Dermis blood vessel endothelial cell (primary cell): ENCODE measurements at places on chromosomes 6 and 20. TPM values are rescaled to one million over a fixed set of nuclear protein-coding genes. Genes with fewer than 3 reads are reported as not detected.

DNA sequence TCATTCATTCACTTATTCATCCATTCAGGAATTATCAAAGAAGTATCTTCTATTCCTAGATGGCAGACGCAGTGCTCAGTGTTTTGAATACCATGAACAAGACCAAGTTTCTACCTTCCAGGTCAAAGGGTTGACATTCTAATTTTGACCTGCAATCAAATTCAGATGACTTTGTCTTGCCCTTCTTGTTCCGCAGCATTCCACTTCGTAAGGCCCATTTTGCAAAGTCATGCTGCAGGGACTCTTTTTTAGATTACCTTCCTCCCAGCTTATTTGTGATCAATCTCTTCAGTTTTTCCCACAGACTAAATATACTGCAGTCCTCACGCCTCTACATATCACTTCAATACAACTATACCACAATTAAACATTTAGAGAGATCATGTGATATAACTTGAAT is 7.1 kb upstream of the TAAR1 start:
- no peak for DNase-seq

- DNase-seq, result peak; percentile 73
Measured at GRCh38 chr6:2209226-2209809, 36.1 kb downstream of the GMDS start.

DNA sequence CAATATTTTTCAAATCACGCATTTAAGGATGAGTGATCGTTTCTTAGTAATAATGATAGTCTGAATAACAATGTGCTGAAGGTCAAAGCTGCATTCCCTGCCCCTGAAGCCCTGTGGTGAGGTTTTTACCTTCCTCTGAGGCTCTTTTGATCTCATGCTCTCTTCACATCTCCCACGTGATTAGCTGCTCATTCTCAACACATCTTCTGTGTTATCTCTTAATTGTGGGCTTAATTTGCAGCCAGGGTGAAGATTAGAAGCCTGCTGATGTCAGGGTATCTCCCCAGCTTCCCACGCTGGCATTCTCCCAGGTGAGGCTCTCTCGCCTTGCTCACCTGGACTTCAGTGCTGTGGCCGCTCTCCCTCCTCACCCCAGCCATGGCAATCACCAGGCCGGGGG is 109.7 kb upstream of the FOXQ1 start:
- no peak for DNase-seq

DNA sequence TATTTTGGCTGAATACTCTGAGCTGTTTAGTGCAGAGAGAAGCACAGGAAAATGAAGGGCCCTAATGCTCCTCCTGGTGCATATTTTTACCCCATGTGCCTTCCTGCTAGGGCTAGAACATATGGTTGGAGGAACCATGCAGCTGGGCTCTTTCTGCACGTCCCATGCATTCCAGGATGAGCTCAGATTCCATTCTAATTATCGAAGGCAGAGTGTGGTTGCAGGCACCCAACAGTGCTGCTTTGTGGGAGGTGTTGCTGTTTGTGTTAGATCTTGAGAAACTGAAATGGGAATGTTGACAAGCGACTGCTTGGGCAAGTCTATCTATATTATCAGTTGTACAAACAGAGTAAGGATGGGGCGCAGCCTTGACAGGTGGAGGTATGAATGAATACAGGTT is 419.5 kb downstream of the DHX35 start:
- no peak for DNase-seq

GRCh38 chr20:57071283-57071731 is 195.1 kb downstream of the BMP7 start:
- no peak for DNase-seq

- DNase-seq, result no peak
Measured at GRCh38 chr6:19024737-19025136, 637.6 kb downstream of the RNF144B start.

GRCh38 chr6:86256615-86257187 is 614.0 kb upstream of the SYNCRIP start:
- no peak for DNase-seq

DNA sequence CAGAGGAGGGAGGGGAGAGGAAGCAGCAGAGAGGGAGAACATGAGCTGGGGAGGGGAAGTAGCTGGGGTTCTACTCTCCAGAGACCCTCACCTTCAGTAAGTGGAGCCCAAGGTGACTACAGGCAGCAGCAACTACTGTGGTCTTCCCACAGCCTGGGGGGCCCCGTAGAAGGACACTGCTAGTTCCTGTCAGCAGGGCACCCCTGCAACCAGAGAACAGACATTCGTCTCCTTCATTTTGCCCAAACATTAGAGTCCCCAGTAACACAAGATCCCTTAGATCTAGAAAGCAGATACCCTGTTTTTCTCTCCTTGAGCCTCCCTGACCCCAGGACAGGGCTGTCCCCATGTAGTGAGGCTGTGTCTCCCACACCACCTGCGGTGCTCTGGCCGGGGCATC is 8.2 kb downstream of the GNMT start:
- no peak for DNase-seq

DNA sequence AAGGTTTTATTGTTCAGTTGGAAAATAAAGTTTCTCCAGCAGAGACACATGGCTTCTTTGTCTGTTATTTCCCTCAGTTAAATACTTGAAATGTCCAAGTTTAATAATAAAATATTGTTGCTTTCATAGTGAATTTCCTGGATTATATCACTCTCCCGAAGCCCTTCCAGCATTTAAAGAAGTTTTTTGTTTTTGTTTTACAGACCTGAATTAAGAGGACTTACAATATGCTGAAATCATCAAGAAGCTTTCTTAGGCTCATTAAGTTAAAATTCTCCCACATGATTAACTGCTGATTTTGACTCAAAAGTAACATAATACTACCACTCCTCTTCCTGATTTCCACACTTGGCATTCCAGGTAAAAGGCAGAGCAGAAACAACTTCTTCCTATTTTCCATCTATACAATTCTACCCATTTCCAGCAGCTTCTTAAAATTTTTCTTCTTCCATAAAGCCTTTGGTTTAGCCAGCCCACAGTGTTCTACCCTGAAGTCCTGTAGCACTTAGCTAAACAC is 35.8 kb downstream of the PDSS2 start:
- no peak for DNase-seq

- no peak for DNase-seq
Measured at GRCh38 chr20:14446446-14446845, 109.0 kb upstream of the FLRT3 start.

DNA sequence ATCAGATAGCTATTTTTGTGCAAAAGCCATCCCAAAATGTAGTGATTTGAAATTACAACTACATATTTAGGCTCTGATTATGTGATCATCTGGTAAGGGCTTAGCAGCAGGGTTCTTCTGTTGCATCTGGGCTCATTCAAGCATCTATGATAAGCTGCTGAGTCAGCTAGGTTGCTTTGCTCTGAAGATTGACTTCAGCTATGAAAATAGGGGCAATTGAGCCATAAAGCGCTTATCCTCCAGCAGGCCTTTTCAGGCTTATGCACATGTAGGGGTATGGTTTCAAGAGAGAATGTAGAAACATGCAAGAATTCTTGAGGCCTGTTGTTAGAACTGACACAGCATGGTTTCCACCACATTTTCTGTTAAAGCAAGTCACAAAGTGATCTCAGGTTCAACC is 114.1 kb downstream of the PLCB1 start:
- no peak for DNase-seq

- no peak for DNase-seq
Measured at GRCh38 chr6:79656134-79656533, 25.0 kb downstream of the SH3BGRL2 start.

- DNase-seq, result no peak
Measured at GRCh38 chr20:36482044-36482473, 59.3 kb upstream of the MYL9 start.

DNA sequence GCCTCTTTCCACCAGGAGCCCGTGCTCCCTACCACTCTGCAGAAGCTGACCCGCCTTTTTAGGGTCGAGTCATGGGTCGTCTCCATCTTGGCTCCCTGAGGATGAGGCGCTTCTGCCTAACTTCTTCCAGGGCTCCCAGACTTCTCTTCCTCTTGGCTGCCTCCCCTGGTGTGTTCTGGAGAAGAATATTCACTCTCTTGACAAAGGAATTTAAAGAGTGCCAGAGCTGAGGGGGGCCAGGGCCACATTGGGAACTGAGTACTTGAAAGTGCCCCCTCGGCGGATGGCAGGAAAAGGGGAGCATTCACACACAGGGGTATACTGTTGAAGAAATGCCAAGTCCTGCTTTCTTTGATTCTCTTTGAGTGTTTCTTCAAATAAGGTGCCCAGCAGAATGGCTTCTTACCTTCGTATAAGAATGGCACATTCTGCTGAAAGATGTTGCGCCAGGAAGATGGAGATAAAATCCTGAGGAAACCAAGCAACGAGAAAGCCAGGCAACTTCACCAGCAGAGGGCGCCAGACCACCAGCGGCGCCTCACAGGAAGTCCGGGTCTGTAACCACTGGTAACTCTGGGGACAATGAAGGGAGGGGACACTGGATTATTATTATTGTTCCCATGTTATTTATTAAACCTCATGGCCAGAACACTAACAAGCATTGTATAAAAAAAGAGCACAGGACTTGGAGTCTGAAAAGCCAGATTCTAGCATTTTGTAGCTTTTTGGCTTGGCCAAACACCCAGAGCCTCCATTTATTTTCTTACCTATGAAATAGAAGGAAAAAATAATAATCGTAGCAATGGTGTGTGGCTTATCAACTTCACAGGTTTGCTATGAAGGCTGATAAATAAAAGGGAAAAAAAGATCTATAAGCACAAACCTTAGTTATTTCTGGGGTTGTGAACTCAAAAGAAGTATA is 176.7 kb downstream of the HACE1 start:
- DNase-seq, result peak; percentile 63

GRCh38 chr20:61776491-61777075 is 289.1 kb downstream of the TAF4 start:
- no peak for DNase-seq

DNA sequence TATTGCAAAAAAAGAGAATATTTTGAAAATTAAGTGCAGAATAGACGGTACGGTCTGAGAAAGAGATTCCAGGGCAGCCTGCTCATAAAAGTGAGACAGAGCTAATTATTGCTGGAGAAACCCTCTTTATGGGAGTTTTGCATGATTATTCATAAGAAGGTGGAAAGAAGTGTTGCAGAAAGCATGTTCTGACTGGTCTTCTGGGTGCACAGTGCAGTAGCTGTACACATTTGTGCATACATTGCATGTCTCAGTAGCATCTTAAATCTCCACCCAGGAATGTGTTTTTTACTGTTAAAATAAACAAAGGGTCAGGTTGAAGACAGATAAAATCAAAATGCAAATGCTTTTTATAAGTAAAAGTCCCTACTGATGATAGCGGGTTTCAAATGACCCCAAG is 1813.6 kb upstream of the DEFB115 start:
- DNase-seq, result no peak

GRCh38 chr20:58959652-58960051 is 21.4 kb upstream of the NELFCD start:
- no peak for DNase-seq

DNA sequence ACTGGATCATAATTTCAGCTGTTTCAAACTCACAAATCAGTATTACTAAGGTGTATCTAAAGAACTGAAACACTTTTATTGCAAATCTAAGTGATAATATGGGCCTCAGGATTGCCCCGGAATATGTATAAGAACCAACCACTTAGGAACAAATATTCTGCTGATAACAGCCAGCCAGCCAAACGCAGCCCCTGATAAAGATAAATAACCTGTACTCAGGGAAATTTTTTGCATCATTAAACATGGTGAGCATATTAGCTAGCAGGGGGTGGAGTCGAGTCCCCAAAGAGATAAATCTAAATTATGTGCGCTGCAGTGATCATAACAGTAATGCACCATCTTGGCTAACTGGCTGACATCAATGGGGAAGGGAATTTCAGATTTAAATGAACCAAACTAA is 410.2 kb upstream of the MAP3K7 start:
- no peak for DNase-seq

DNA sequence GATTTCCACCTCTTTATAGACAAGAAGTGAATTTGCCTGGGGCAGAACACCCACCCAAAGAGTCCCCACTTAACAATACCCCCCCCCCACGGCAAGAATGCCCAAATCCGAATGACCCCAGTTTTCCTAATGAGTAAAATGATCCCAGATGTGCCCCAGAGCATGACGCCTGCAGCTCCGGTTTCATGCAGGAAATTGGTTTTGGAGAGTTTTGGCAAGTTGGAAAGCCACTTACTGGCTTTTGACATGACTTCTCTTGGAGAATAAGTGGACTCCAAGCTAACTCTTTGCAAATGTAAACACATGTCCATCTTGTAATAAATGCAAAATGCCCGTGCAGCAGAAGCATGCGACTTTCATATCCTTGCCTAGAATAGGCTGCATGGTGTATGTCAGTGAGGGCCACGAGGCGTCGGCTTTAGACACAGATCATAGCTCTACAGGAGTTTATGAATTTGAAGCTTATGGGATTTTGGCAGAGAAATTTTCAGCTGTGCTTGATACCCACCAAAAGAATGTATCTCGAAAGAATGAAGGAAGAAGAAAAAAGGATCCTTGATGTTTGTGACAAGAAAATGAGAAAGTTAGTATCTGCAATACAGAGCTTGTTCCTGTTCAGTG is 24.2 kb downstream of the EDN3 start:
- DNase-seq, result no peak

GRCh38 chr6:92339936-92340640 is 1079.3 kb downstream of the EPHA7 start:
- DNase-seq, result peak; percentile 55

GRCh38 chr20:38187517-38187916 is 22.4 kb upstream of the TGM2 start:
- no peak for DNase-seq

- no peak for DNase-seq
Measured at GRCh38 chr6:56671651-56672461, 29.2 kb upstream of the DST start.

GRCh38 chr6:40521496-40521895 is 65.7 kb downstream of the LRFN2 start:
- no peak for DNase-seq

GRCh38 chr6:18439581-18439980 is 52.4 kb downstream of the RNF144B start:
- DNase-seq, result no peak

DNA sequence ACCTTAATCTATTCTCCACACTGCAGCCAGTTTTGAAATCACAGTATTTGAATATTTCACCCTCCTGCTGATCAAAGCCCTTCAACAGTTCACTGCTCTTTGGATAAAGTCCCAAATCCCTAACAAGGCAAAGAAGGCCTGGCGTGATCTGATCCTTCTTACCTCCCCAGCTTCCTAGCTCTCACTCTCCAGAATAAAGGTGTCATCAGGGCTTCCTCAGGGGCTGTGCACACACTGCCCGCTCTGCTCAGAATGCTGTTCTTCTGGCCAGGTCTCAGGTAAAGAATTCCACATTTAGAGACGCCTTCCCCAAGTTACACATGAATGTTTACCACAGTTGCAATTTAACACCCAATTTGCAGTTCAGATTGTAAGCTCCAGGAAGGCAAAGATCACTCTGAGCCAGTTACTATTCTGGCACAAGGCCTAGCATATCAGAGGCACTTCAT is 58.9 kb upstream of the MCM9 start:
- no peak for DNase-seq

GRCh38 chr6:43734294-43734665 is 35.7 kb upstream of the VEGFA start:
- no peak for DNase-seq

Gene MCCD1
- total RNA-seq, result not detected in 2 replicates

Gene RIPOR2
- under 0.01 TPM in 1 of 2 replicates, not detected in the other for total RNA-seq

Gene FOXA2
- not detected in 2 replicates for total RNA-seq

Gene BTNL2
- not detected in 2 replicates for total RNA-seq

Gene RNF5
- 31.6 and 53.1 TPM in 2 replicates for total RNA-seq

Gene HDGFL1
- total RNA-seq, result not detected in 2 replicates

Gene EDN3
- not detected in 2 replicates for total RNA-seq

Gene KIF25
- total RNA-seq, result not detected in 2 replicates

Gene TREM1
- not detected in 2 replicates for total RNA-seq

Gene SIRPB1
- total RNA-seq, result 0.17 and 4.0 TPM in 2 replicates

Gene TJAP1
- 12.6 and 17.9 TPM in 2 replicates for total RNA-seq
